ENCODE measurements at places on chromosomes 2 and 18.

- no peak for DNase-seq
Measured at GRCh38 chr2:234548695-234549420, 52.0 kb upstream of the ARL4C start.

DNA sequence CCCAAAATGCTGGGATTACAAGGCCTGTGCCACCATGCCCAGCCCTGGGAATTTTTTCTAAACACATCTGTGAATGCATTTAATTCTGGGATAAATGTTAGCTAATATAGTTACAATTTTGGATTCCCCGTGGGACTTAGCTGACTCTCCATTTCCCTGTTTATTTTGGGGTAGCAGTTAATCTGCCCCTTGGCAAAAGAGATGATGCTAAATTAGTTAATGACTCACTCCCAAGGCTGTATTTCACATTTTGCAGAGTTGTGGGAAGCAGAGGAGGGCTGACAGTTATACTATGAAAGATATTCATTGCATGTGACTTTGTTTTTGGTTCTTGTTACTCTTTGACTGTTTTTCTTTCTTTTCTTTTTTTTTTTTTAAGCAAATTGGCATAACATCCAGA, 3.2 kb downstream of the MTHFD2 start:
- DNase-seq: no peak

DNA sequence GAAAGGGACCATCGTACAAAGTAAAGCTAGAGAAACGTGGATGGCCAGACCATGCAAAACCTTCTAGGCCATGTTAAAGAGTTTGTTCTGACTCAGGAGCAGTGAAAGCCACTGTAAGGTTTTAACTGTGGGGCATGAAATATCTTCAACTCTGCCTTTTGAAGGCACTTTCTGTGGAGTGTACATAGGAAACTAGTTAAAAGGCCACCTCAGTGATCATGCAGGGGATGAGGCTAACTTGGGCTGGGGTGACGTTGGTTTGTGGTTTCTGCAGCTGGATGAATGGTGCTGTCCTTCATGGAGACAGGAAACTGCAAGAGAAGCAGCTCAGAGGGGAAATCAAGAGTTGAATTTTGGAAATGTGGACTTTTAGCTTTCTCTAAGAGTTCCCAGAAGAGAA, 190.7 kb downstream of the CDCA7 start:
- no peak for DNase-seq

DNA sequence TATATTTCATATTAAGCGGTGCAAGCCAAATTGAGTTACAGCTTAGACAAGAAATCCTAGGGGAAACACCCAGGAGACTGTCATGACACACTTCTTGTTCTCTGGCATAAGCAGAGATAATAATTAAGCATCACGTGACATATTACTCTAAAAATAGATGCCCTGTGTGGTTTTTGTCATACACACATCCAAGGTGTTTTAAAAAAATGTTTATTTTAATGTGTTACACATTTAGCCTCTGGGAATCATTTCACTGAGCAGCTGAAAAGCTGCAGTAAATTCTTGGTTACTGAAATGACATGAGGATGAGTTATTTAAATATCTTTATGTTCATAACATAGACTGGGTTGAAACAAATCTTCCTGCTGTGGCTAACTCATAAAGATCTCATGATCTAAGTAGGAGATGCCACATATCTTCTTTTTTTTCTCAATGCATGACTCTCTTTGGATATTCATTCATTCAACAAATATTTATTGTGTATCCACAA, 38.0 kb upstream of the ERMN start:
- DNase-seq: no peak

- no peak for DNase-seq
Measured at GRCh38 chr2:69594341-69594740, 49.2 kb downstream of the AAK1 start.

GRCh38 chr2:182050333-182051135, 64.9 kb downstream of the PPP1R1C start:
- DNase-seq: no peak

- DNase-seq: no peak
Measured at GRCh38 chr2:3283206-3283605, 94.4 kb downstream of the EIPR1 start.

DNA sequence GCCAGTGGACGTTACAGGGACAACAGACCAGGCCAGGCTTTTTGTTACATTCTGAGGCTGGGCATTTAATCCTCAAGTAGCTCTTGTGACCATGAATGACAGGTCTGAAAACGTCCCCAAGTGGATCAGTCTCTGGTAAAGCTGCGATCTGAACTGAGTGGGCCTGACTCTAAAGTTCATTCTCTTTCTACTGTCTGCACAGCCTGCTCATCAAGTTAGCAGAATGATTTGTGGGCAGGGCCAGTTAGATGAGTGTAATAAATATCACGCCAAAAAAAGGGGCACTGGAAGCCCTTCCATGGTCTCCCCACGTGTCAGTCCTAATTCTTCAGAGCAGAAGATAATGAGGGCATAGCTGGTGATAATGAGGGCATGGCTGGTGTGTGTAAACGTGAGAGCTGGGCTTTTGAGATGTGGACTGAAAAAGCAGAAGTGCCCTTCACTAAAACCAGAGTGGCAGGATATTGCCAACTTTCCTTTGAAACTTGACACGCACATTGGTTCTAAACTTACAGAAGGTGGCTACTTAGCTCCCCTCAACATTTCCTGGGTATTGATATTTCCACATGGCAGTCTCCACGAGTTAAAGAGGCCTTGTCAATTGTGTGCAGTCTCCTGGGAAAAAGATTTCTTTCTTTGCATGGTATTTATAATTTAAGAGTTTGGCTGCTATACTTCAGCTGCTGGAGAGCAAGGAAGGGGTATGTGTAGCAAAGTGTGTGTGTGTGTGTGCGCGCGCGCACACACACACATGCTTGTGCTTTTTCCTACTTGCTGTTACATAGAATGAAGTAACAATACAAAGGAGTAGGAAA, 72.7 kb upstream of the LYPD6B start:
- DNase-seq: no peak
